CD4-positive, alpha-beta T cell treated with Interleukin-17A for 1 hour (primary cell): ENCODE measurements at places on chromosomes 11 and 22.

DNA sequence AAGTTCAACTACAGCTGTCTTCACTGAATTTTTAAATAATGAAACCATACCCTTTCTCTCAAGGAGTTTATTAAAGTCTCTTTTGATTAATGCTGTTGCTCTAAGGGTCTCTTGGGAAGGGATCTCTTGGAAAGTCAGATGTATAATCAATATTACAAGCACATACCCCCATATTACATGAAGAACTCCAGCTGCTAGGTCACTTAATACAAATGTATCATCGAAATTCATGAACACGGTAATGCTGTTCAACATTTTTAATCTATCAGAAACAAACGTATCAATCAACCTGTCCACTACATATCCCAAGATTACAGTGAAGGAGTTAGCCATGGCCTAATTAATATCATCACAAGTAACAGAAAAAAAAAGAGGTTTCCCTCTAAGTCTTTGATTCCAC is 383.2 kb upstream of the ARHGAP42 start:
- no peak for DNase-seq

DNA sequence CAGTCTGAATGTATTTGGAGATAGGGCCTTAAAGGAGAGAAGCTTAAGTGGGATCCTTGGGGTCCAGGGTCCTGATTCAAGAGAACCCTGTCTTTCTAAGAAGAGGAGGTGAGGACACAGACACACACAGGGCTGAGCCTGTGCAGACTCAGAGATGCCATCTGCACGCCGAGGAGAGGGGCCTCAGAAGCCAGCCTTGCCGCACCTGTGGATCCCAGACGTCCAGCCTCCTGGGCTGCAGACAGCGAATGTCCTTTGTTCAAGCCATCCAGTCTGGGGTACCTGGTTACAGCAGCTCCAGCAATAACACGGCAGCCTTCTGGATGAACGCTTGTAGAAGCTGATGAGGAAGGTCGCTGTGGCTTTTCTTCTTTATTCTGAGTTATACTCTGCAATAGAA is 1086.1 kb downstream of the BRD1 start:
- no peak for DNase-seq

GRCh38 chr22:19730655-19731360 is 7.5 kb downstream of the GP1BB start:
- DNase-seq: peak; percentile 83

GRCh38 chr22:35274154-35274871 is 17.0 kb downstream of the HMGXB4 start:
- peak; percentile 15 for DNase-seq

DNA sequence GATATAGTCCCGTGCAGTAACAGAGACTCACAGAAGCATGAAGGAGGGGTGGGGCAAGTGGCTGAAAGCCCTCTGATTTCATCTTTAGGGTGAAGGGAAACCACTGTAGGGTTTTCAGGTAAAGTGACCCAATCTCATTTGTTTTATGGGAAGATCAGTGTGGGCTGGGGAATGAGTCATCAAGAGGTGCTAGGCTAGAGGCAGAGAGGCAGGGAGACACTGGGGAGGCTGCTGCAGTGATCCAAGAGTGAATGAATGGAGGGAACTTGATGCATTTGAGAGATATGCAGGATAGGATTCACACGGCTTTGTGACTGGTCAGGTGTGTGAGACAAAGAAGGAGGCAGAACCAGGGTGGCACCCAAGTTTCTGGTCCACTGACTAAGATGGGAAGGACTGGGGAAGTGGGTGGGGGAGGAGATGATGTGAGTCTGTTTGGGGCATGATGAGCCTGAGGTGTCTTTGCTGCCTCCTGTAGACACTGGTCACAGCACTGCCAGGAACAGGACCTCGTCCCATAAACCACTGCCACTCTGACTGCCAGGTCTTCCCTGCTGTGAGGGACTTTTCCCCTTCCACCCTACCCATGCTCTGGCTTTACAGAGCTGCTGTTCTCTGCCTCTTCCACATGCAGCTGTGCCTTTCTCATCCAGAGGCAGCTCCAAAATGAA is 239.0 kb downstream of the TENM4 start:
- DNase-seq: no peak

- no peak for DNase-seq
These were observed 142.0 kb downstream of the METTL15 start for GRCh38 chr11:28250192-28250591.

DNA sequence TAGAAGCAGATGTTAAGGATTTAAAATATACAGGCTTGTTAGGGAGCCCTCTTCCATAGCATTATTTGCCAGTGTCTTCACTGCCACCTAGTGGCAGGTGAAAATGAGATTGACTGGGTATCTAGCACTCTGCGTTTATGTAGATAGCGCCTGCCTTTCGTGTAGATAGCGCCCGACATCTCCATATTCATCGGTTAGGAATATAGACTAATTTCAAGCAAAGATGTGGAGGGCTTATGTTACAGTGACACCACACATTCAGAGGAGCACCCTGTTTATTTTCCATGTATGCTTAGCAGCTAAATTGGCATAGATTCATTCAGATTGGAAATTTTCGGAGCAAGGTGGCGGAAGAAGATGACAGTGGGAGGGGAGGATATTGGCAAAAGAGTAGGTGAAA is 72.0 kb downstream of the SLC5A12 start:
- DNase-seq: no peak

- DNase-seq: no peak
These were observed 15.4 kb upstream of the OR4D5 start for GRCh38 chr11:123924027-123924426.

GRCh38 chr11:28702871-28703270 is 594.7 kb downstream of the METTL15 start:
- no peak for DNase-seq

- DNase-seq: no peak
These were observed 15.0 kb downstream of the STARD10 start for GRCh38 chr11:72778535-72779494.

DNA sequence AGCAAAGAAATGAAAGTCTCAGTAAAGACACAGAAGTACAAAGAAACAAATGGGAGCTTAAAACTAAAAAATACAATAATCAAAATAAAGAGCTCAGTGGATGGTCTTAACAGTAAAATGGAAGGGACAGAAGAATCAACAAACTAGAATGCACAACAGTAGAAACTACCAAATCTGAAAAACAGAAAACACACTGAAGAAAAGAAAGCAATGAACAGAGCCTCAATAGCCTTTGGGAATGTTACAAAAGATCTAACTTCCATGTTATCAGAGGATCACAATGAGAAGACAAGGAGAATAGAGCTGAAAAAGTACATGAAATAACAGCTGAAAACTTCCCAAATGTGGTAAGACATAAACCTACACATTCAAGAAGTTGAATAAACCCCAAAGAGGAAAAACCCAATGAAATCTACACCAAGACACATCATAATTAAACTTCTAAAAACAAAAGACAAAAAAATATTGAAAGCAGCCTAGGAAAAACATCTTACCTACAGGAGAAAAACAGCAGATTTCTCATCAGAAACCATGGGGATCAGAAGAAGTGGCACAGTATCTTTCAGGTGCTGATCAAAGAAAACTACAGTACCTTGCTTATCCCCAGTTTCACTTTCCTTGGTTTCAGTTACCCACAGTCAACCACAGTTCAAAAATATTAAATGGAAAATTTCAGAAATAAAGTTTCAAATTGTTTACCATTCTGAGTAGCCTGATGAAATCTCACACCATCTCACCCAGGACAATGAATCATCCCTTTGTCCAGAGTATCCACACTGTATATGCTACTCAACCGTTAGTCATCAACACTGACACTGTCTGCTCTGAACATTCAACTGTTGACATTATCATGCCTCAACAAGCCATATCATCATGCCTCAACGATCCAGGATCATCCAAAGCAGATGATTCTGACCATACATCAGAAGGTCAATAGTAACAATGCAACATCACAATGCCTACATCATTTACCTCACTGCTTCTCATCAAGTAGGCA is 22.2 kb downstream of the RRAS2 start:
- no peak for DNase-seq

DNA sequence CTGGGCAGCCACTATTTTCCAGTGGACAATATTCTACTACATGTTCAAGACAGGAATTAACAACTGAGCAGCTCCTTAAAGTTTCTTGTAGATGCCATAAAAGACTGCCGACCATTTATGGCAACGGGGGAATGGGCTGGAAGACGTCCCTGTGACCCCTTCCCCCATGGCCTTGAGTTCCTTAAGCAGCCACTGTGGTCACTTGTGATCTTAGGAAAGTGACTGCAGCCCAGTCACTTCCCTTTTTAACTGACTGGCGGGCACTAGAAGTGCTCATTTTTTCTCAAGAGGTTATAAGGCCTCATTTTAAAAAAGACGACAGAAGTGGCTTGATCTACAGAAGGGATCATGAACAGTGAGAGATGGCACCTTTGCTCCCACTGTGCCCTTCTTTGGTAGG is 153.2 kb upstream of the NARS2 start:
- no peak for DNase-seq
